Activated naive CD4-positive, alpha-beta T cell (primary cell): ENCODE measurements at places on chromosomes 11 and 22.

GRCh38 chr11:128926000-128926399, 16.7 kb downstream of the TP53AIP1 start:
- DNase-seq = no peak

DNA sequence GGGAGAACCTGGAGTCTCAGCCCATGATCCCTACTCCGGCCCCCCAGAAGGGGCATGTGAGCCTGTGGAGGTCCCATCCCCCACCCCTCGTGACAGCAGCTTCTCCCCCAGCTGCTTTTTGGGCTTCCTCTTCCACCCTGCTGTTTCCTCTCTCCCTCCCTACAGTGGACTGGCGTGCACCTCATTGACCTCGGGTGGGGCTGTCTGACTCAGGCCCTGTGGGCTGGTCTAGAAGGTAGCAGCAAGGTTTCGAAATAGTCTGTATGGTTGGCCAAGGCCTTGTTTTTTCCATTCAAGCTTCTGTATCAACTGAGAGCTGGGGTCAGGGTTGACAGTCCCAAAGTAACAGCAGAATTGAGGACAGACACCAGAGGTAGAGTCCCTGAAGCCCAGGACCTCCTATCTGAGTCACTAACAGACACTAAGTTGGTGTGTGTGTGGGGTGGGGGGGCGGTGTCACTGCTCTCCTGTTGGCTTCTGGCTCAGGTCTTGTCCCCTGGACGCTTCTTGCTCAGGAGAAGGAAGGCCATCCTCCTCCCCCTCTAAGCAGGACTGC, 7.7 kb downstream of the SLC37A2 start:
- no peak for DNase-seq

DNA sequence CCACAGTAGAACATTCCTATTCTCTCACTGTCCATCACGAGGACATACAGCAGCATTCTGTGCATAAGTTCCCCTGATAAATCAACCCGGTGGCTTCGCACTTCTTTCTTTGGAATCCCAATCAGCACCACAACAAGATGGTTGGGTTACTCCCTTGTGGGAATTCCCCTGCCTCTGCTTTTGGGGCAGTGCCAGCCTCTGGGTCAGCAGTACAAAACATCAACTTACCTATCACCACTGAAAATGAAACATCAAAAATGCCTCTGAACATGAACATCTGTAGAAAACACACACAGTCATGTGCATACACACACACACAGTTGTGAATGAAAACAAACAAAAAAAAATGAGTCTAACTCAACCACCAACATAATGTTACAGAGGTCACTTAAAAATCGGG, 79.3 kb downstream of the KCNA4 start:
- DNase-seq = no peak

GRCh38 chr22:45932071-45932470, 44.9 kb downstream of the WNT7B start:
- DNase-seq = no peak

DNA sequence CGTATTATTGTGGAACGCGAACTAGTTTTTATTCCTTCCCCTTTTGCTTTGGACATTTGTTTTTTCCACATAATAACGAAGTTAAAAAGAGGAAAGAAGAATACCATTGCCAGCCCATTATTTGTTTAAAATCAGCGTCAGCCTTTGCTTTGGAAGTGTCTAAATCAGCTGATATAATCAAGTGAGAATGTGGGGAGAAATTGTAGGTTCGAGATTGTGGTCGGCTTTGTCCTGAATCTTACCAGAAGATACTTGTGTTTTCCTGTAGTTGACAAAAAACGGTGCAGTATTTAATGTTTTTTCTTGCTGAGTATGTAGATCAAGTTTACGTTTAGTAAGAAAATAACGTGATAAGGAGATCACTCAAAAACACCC, 935 bp downstream of the ZNF143 start:
- DNase-seq = no peak
